ENCODE measurements at places on chromosomes 3 and 15.

- DNase-seq: no peak
These were observed 19.7 kb downstream of the CORO2B start for GRCh38 chr15:68598171-68599152.

- DNase-seq: no peak
These were observed 25.5 kb downstream of the ULK4 start for GRCh38 chr3:41936384-41936783.

DNA sequence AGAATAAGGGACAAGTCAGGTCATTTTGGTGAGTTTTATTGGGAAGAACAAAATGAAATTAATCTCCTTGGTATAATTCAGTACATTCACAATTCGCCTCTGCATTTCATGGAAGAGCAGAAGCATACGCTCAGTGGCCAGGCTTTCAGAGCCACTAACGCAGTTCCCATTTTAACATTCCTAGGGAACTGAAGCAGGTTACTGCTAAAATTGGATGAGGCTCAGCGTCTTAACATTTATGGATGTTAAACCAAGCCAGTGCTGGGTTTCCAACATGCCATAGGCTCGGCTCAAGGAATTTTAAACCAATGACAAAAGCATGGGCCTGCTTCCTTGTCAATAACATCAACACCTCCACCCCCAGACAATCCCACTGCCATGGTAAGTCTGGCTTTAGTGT lies 172.7 kb upstream of the PRICKLE2 start:
- DNase-seq: no peak

GRCh38 chr3:119624002-119624720 lies 26.5 kb downstream of the PLA1A start:
- DNase-seq: no peak

DNA sequence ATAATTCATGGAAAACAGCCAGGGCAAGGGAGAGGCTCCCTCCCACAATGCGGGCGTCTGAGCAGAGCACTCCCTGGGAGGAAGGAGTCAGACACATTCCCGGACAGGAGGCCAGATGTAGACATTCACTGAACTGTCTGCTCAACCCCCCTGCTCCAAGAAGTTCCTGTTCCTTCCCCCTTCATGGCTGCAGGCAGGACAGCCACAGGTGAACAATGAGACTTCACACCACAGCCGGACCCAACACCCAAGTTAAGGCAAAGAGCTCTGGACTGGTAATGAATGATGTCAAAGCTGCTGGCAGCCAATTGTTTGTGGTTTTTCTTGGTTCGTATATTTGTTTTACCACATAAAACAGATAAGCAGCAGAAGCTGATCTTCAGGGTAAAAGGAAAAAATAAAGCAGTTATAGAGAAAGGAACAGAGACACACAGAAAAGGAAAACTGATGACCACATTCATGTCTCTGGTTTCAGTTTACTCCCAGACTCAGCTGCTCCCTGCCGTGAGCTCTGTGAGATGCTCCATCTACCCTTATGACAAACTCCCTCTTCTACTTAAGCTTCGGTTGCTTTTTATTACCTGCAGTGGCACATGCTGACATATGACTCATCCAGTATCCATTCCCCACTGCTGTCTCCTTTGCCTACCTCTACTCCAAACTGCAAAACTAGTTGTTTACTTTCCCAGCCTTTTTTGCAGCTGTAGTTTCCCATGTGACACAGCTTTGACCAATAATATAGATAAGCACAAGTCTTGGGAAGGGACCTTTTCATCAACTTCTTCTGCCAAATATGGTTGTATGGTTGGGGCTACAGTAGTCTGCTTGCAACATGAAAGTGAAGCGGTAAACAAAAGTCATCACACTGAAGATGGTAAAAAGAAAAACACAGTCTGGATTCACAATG lies 33.1 kb downstream of the DZIP1L start:
- DNase-seq: no peak

GRCh38 chr15:94383041-94383440 lies 151.7 kb downstream of the MCTP2 start:
- no peak for DNase-seq

- DNase-seq: no peak
These were observed 532 bp downstream of the B4GALT4 start for GRCh38 chr3:119240101-119240590.

- no peak for DNase-seq
These were observed 521.8 kb upstream of the CNTN3 start for GRCh38 chr3:75136100-75136897.

- no peak for DNase-seq
These were observed 145.6 kb upstream of the GMNC start for GRCh38 chr3:191008074-191008473.

- peak; percentile 41 for DNase-seq
These were observed 271.6 kb upstream of the ZPLD1 start for GRCh38 chr3:102163039-102163817.

- DNase-seq: no peak
These were observed 87.8 kb downstream of the C3orf85 start for GRCh38 chr3:109224333-109224732.

- no peak for DNase-seq
These were observed 40.0 kb upstream of the TEX9 start for GRCh38 chr15:56325186-56325585.

GRCh38 chr3:10560060-10560861 lies 54.9 kb upstream of the ATP2B2 start:
- no peak for DNase-seq

DNA sequence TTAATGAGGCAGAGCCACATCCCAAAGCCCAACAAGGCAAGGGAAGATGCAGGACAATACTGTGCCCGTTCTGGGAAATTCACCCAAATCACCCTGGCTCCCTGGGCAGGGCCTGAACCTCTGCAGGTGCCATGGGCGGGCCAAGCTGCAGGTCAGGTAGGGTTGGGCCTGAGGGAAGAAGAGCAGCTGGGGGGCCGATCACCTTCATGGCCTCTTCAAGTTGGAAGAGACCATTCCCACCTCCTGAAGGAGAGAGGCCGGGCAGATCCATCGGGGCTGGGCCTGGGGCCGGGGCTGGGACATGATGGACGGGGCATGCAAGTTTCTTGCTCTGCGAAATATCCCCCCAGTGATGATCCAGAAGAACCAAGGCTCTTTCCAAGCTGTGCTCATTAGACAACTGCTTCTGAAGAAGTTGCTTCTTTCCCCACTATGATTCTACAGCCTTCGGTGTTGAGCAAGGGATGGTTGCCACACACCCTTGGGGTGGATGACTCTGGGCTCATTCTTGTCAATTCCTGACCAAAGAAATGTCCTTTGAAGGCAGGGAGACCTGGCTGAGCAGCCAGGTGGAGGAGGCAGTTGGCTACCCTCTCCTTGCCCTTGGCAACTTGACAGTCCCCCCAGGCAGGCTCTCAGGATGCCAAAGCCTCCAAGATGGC lies 38.2 kb downstream of the KLHL25 start:
- peak; percentile 81 for DNase-seq

- DNase-seq: no peak
These were observed 10.2 kb downstream of the FAM162A start for GRCh38 chr3:122394173-122394572.

GRCh38 chr3:133448478-133449122 lies 48.7 kb downstream of the BFSP2 start:
- DNase-seq: no peak

GRCh38 chr3:117405359-117405758 lies 695.8 kb downstream of the TUSC7 start:
- no peak for DNase-seq

- DNase-seq: no peak
These were observed 5.4 kb upstream of the TBC1D21 start for GRCh38 chr15:73867956-73868355.

DNA sequence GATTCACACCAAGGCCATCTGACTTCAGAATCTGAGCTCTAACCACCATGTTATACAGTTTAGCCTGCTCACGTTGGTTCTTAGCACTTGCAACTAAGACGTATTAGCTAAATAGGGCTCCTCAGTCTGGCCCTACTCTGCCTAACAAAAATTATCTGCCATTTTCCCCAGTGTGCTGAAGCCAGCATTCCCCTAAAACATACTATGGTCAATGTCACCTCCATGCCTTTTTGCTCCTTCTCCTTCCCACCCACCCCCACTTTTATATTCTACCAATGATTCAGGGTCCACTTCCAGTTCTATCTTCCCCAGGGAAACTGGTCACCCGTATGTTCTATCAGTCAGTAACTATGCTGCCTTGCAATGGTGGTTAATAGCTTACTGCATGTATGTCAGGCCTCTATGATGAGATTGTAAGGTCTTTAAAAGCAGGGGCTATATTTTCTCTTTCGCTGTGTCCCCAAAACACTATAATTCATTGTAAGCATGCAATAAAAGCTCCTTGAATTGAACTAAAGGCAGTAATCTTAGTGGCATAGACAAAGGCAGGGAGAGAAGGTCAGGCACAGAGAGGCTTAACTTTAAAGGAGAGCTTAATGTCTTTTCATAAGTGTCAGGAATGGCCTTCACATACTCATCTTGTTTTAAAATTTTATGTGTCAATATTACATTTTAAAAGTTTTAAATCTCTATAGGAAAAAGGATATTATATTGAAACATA lies 23.3 kb downstream of the POPDC2 start:
- DNase-seq: no peak

- DNase-seq: no peak
These were observed 2.8 kb downstream of the TAGLN3 start for GRCh38 chr3:112001526-112001925.

- DNase-seq: no peak
These were observed 40.1 kb upstream of the TAFA4 start for GRCh38 chr3:68972358-68972979.

DNA sequence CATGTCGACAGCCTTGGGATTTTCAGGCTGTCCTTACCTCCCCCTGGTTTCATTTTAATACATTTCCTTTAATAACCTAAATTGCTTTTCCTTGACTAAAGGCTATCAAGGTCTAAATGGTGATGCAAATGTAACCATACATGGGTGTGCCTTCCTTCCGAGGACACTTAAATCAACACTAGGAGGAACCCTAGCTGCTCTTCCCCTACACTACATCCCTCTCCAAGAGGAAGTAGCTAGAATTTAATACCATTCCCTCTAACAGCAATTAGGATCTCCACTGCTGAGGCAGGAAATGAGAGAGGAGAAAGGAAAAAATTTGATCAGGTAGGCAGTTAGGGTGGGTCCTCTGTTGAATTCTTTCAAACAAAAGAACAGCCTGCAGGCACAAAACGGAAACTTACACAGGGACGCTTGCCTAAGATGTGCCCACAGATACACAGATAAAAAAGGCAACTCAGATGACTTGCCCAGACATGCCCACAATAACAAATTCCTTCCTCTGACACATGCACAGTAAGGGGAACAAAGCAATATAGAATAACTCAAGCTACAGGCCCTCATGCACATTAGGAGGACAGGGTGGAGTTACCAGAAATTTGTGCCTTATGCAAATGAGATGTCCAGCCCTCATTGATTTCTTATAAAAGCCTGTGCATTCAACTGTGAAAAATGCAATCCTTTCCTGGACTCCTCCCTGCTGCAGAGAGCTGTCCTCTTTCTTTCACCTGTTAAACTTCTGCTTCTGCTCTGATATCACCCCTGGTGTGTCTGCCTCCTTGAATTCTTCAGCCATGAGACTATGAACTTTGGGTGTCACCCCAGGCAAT lies 1024.4 kb upstream of the CADM2 start:
- no peak for DNase-seq

DNA sequence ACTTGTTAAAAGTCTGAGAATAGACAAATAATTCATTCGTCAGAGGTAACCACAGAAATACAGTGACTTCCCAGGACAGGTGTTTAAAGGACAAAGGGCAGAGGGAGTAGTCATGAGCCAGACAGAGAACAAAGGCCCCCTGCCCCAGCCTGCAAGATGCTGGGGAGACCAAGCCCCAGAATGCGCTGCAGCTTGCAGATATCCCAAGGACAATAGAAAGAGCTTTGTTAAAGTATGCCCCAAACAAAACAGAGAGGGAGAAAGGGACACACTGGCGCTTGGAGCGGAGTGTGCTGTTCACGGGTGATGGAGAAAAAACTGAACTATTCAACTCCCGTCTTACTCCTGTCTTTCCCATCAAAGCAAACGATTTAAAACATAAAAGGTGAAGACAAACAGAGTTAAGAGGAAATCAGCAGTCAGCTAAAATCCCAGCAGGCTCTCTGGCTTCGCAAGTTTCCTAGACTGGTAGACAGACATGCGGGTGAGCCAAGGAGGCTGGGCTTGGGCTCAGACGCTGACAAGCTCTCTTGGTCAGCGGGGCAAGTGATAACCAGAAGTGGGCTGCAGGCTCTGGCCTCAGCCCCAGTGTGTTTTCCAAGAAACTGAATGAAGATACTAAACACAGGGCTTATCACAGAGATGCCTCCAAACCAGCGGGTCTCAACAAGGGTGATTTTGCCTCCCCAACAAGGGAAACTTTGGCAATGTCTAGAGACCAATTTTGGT lies 130.1 kb downstream of the UACA start:
- no peak for DNase-seq

DNA sequence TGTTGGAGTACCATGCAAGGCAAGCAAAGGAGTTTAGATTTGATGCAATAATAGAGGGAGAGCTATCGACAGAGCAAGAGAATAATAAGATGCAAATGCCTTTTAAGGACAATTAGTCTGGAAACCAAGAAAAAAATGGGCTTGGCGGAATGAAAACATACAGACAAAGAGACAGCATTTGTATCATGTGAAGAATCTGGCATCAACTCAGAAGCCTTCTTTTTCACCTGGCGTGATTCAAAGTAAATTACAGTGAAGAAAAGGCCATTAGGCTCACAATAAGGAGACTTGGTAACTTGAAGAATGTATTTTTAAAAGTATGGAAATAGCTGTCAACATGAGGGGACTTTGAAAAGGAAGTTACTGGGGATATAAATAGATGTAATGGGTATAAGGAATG lies 521.2 kb upstream of the GOLIM4 start:
- DNase-seq: no peak

DNA sequence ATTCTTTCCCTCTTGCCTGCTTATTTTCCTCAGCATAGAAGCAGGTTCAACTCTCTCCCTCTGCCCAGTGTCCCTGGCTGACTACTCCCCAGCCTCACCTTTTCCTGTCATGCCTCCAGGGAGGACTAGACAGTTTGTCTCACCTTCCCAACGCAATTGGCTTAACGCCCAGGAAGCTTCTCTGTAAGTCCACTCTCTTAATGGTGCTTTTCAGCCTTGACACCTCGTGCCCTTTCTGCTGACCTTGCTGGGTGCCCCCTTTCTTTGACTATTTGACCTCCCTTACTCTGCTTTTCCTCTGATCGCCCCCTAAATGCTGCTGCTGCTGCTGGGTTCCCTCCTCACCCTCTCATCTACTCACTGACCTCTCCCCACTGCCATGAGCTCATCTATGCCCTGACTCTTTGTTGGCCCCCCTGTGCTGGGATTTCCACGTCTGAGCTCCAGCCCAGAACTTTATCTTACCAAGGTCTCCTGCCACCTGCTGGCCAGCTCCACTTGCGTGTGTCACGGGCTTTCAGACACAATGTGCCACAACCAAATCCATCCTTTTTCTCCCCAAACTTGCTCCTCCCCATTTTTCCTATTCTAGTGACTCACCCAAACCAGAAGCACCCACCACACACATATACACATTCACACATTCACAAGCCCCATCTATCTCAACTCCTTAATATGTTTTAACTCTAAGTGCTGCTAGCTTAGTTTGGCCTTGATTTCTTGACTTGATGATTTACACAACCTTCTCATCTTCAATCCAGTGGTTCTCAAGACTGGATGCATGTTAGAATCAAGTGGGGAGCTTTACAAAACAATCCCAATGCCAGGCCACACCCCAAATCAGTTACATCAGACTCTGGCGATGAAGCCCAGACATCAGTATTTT lies 16.6 kb downstream of the EPB42 start:
- DNase-seq: no peak
